Stimulated activated CD8-positive, alpha-beta memory T cell treated with anti-CD3 and anti-CD28 coated beads, Interleukin-12 subunit alpha, Interleukin-12 subunit beta, amount 100 ng/mL, for 4 hours (primary cell): ENCODE measurements at places on chromosomes 6 and 20.

- DNase-seq, result no peak
These were observed 1.8 kb downstream of the SSR1 start for GRCh38 chr6:7311176-7311575.

GRCh38 chr20:45782890-45783289 lies 8.8 kb downstream of the WFDC3 start:
- DNase-seq, result no peak

DNA sequence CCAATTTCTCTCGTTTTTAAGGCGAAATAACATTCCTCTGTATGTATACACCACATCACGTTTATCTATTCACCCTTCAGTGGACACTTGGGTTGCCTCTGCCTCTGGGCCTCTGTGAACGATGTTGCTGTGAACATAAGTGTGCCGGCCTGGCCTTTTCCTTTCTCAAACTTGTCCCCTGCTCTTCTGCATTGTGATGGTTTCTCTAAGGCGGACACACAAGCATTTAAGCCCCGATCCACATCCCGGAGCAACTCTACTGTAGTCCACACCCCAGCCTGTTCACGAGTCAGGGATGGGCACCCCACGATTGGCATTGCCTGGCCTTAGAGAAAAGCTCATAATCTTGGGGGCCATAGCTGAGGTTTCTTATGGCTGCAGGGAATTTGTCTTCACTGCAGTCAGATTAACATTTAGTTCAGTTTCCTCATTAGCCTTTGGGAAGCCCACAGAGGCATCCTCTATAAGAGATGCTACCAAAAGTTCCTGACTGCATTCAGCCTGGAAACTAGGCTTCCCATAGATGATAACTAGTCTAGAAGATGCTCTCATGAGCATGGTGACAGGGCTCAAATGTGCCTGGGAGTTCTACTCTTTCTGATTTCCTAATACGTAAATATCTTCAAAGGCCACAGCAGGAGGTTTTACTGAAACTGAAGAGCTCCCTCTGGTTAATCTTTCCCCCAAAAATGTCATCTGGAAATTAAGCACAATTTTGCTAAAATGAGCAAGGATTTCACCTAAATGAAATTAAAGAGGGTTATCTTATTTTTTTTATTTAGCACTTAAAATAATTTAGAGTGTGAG lies 762 bp downstream of the ZC3H12D start:
- DNase-seq, result no peak

DNA sequence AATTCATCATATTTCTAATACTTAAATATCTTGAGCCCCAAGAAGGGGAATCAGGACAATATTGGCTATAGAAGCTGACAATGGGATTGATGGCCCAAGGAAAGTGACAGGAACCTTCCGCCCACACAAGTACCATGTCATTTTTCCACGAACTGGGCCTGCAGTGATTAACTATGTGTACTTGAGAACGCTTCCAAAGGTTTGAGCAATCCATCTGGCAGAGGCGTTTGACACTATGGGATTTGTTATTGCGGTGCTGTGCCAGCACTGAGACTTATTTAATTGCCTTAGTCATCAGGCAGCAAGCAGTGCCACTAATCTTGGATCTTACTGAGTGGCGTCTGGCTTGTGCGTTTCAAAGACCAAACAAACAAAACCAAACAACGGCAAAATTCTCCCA lies 135.6 kb upstream of the UST start:
- DNase-seq, result no peak

- no peak for DNase-seq
These were observed 17.5 kb upstream of the SYNCRIP start for GRCh38 chr6:85660181-85660611.

DNA sequence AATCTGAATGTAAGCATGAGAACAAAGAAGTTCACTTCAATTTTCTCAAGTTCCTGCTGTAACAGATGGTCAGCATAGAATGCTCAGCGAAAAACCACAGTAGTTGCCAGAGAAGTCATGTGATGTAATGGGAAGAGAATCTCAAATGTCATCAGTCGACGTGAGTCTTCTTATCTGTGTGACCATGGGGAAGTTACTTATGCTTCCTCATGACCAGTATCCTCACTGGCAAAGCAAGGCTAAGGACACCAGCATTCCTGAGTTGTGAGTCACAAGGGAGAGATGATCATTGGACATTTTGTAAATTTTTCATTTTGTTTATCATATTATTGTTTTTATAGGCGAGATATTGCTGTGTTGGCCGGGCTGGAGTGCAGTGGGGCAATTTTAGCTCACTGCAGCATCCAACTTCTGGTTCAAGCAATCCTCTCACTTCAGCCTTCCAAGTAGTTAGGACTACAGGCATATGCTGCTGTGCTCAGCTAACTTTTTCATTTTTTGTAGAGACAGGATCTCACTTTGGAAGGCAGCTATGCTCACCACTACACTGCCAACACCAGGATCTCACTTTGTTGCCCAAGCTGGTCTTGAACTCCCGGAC lies 21.9 kb downstream of the SGK1 start:
- DNase-seq, result no peak

- DNase-seq, result no peak
These were observed 39.5 kb upstream of the REV3L start for GRCh38 chr6:111522393-111523020.

DNA sequence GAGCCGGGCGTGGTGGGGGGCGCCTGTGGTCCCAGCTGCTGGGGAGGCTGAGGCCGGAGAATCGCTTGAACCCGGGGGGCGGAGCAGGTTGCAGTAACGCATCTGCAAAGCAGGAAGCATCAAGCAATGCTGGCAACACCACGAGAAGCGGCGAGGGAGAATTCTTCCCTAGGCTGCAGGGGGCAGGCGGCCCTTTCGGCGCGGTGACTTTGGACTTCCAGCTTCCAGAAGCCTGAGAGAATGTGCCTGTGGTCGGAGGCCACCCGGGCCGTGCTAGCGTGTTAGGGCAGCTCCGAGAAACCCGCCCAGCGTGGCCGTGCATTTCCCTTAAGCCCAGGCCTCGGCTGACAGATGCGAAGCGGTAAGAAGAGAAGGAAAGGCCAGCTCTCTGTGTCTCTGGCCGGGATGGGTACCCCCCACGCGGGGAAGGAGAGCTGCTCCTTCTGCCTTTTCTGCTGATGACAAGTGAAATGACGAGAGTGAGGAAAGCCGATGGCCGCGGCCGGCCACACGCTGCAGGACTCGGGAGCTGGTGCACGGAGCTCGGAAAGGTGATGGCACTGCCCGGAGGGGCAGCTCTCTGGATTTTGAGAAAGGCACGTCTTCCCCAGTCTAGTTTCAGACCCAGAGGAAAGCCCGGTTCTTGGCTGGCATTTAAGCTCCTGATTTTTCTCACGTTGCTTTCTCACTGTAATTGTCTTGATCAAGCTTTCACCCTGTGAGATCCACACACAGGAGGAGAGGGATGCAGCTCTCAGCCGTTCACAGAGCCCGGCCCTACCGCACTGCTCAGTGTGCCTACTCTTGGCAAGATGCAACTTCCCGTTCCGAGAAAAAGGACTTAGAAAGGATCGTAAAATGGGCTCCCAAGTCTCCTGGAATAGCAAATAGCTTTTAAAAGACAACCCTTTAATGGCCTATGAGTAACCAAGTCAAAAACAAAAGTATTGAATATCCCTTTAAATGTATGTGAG lies 68.3 kb upstream of the EXOC2 start:
- DNase-seq, result no peak

DNA sequence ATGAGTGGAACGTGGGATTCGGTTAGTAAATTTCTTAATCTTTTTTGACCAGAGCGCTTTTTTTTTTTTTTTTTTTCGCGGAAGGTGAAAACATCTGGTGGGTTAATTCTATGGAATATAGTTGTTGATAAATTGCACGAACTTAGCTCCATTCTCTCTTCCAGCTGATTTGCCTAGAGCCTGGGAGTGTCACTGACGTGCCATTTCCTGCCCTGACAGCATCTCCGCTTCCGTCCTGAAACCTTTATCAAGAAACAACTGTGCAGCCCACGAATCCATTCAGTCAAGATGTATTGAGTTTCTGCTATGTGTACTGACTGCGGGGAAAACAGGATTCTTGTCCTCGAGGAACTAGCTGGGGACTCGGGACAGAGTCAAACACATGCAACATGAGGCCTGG lies 59.5 kb upstream of the TGM3 start:
- DNase-seq, result no peak

DNA sequence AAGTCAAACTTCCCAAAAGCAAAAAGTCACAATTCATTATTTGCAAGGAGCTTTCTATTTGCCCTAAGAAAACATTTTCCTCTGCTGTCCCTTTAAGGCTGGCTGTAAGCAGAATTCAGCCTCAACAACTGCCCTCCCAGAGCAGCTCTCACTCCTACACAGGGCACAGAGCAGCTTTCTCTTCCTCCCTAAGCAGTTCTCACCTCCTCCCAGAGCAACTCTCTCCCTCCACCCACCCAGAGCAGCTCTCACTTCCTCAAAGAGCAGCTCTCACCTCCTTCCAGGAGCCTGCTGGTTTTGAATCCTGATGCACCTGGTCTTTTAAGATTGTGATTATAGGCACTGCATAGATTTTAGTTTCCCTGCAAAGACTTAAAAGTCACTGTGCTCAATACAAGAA lies 120.6 kb upstream of the TMEM181 start:
- no peak for DNase-seq

DNA sequence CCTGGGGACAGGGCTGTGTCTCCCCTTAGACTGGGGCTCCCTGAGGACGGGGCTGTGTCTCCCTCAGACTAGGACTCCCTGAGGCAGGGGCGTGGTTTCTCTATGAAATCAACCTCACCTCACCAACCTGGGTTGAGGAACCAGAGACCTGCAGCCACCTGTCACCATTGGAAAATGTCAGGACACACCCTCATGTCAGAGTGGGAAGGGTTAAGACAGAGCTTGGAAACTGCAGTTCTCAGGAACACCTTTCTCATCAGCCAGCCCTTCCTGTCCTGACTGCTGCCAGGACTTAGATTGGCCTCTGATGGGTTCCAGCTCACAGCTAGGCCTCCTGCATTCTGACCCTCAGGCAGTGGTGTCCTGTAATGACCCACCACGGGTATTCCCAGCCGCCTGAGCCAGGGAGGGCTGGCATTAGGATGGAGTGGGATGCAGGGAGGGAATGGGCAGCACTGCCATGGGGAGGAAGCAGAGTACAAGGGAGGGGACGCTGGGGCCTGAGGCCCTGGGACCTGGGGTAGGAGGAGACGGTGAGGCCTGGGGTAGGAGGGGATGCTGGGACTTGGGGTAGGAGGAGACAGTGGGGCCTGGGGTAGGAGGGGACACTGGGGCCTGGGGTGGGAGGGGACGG lies 76.3 kb downstream of the MRPL14 start:
- DNase-seq, result no peak

- DNase-seq, result no peak
These were observed 20.8 kb upstream of the BMP7 start for GRCh38 chr20:57287007-57287880.

GRCh38 chr6:34695729-34696188 lies 808 bp downstream of the ILRUN start:
- no peak for DNase-seq

DNA sequence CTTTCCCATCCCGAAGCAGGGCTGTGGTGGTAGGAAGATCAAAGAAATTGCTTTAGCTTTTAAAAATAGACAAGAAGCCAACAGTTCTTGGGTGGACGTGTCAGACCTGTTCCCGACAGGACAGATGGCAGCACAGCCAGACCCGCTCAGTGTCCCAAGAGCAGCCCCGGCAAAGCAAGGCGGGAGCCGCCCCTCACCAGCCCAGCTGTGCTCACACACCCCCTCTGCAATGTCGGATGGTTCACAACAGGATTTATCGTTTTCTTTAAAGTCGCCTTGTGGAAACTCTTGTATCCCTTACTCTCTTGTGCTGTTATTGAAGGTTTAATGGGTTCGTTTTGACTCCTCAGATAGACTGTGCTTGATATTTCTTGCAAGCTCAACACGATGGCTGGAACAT lies 302.4 kb downstream of the THBS2 start:
- DNase-seq, result no peak

- DNase-seq, result no peak
These were observed 85.8 kb downstream of the ZFP64 start for GRCh38 chr20:52105442-52106422.

GRCh38 chr6:159913862-159914564 lies 23.2 kb downstream of the MAS1 start:
- DNase-seq, result no peak

DNA sequence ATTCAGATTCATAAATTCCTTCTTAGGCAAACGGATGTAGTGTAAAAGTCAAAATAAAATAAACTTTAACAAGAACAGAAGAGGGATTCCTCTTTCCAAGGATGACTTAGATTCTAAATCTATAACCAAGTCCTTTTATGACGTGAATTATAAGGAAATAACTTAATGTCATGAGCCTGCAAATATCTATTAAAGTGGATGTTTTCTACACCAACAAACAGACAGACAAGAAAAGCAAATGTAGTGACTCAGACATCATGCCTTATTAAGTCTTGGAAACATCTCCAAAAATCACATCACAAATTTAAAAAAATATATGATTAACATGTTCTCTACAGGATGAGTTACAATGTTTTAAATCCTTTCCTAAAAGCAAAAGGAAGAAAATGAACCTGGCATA lies 397.1 kb downstream of the ESR1 start:
- DNase-seq, result no peak

- no peak for DNase-seq
These were observed 296.4 kb downstream of the PAX1 start for GRCh38 chr20:22001886-22002285.
